Cerebellum (tissue), 4 donors: ENCODE measurements at places on chromosomes 13 and 19.

DNA sequence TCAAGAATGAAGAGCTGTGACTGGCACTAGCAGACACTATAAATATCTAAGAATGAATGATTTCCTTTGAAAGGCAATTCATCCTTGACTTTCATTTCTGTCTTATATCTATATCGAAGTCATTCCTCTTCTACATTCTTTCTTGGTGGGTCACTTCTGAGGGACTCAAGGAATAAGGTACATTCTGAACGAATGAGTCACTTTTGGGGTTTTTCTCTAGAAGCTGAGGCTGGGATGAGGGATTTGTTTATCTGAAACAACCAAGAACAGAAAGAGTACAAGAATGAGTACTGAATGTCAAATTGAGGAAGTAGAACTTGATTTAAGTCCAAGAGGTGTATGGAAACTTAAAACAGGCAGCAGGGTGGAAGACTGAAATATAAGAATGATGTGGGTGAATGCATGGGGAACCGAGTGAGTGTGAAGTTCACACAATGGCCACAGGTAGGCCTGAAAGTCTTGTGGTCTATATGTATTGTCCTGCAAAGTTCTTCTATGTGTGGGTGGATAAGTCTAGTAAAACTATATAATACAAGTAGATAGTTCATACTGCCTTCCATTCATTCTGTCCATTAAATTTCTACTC lies 343.9 kb downstream of the OXGR1 start:
- DNase-seq: no peak

DNA sequence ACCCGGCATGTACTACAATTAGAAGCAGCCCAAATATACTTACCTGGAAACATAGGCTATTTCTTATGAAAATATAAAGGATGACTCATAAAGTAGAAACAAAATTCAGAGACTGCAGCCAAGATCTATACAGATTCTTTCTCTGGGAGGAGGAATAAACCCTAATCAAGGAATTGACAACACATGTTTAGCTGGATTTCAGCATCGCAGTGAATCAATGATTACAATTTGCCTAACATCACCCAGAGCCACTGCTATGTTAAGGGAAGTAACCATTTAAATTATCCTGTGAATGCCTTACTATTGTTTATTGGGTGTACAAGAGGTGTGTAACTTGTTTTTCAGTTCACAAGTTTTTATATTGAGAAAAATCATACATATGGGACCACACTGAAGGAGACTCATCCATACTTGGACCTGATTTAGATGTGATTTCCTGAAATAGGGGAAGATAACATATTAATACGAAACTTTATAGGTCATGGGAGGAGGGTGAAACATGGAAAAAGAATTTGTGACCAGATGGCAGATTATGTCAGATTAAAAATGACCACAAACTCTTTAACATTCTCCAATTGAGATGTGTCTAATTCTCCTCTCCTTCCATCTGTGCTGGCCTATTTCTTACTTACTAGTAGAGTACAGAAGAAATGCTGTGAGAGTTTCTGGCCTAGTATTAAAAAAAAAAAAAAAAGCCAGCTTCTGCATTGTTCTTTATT lies 1168.4 kb downstream of the SLITRK1 start:
- no peak for DNase-seq

DNA sequence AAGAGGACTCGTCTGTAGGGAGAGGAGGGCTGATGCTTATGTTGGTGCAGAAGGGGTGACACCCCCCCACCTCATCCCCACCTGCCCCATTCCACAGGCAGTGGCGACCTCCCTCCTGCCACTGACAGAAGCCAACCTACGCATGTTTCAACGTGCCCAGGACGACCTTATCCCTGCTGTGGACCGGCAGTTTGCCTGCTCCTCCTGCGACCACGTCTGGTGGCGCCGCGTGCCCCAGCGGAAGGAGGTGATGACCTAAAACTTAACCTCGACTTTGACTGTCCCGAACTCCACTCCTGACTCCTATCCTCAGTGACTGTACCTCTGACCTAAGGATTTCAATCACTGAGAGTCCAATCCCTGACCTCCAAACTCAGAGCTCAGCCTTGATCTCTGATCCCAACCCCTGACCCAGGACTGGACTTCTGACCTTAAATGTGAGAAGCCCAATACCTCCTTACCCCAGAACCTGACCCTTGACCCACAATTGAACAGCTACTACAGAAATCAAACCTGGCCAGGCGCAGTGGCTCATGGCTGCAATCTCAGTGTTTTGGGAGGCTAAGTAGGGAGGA lies 3.8 kb downstream of the SHFL start:
- no peak for DNase-seq

- no peak for DNase-seq
Observed at GRCh38 chr13:38103851-38104250, 234.3 kb upstream of the TRPC4 start.

GRCh38 chr19:19623383-19623782 lies 4.6 kb downstream of the LPAR2 start:
- no peak for DNase-seq

- no peak for DNase-seq
Observed at GRCh38 chr19:10991521-10992081, 30.8 kb downstream of the SMARCA4 start.

- DNase-seq: no peak
Observed at GRCh38 chr13:110436786-110437370, 124.6 kb downstream of the RAB20 start.

- no peak for DNase-seq
Observed at GRCh38 chr19:31301306-31301980, 47.8 kb downstream of the TSHZ3 start.

GRCh38 chr19:13693889-13694288 lies 70.4 kb upstream of the MRI1 start:
- DNase-seq: no peak

DNA sequence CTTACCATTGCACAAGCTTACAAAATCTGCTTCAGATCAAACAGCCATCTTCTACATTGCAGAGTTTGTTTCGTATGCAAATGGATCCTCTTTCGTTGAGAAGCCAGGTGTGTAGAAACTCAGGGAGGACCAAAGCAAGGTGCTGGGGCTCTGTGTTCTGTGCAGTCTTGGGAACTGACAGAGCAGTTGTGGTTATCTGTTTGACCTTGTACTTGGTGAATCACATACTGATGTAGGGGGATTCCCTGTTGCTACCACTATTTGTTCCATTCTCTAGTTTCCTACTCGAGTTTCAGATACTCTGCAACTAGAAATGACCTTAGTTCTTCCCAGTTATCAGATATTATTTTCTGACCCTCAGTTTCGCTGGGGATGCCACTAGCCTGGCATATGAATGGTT lies 95.2 kb upstream of the CLDN10 start:
- DNase-seq: no peak
